ENCODE measurements at places on chromosomes 5 and 9.
A peak's percentile ranks its signal among the peaks of the same experiment; 100 is the strongest.

GRCh38 chr9:125889476-125890419, 142.6 kb downstream of the PBX3 start:
- DNase-seq = peak; percentile 39

DNA sequence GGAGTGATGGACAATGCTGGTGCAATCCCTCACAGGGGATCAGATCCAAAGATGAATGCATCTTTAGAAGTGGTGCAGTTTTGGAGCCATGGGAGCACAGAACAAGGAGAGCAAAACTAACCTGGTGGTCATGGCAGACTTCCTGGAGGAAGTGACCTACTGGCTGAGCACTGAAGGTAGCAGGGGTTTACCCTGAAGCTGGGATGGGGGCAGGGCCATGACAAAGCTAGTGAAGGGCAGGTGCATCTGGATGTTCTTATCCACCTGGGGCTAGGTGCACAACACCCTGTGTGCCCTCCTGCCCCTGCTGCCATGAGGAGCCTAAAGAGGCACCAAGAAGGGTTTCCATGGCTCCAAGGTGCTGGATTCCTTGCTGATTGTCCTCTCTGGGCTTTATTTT, 11.5 kb upstream of the PITX1 start:
- no peak for DNase-seq

- no peak for DNase-seq
Observed at GRCh38 chr9:33049680-33050361, 24.7 kb downstream of the DNAJA1 start.

GRCh38 chr9:130268521-130269211, 3.1 kb downstream of the HMCN2 start:
- no peak for DNase-seq

- DNase-seq = no peak
Observed at GRCh38 chr5:175750511-175750931, 92.7 kb downstream of the HRH2 start.
